ENCODE measurements at places on chromosomes 6 and 20.
A peak's percentile ranks its signal among the peaks of the same experiment; 100 is the strongest.

GRCh38 chr6:108164815-108165706, 761 bp upstream of the NR2E1 start:
- DNase-seq = no peak

DNA sequence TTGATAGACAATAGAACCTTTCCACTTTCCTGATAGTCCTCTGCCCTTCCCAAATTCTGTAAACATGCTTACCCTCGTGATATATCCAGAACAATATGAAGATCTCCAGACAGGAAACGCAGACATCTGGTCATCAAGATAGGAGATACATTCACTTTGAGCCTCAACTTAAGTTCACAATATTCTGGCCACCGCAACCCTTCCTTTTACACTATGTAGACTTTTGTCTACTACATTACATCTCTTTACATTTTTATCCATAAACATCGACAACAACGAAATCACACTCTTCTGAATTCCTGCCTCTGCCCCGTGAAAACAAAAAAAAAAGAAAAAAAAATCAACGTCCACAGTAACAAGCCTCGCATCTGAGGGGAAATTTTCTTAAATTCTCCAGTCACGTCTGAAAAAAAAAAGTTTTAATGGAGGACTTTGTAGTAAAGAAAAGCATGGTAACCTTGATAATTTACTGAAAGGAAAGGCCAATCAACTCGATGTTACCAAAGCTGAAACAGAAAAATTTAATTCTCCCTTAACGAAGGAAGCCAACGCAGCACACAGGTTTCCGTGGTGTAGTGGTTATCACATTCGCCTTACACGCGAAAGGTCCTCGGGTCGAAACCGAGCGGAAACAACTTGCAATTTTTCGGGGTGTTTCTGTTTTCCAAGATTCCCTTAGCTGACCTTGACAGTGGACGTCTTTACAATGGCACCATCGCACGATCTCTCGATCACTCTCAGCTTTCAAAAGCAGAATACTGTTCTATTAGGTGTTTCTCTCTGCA, 21.8 kb downstream of the POM121L2 start:
- peak; percentile 50 for DNase-seq

GRCh38 chr20:47927944-47928343, 142.7 kb upstream of the SULF2 start:
- no peak for DNase-seq

DNA sequence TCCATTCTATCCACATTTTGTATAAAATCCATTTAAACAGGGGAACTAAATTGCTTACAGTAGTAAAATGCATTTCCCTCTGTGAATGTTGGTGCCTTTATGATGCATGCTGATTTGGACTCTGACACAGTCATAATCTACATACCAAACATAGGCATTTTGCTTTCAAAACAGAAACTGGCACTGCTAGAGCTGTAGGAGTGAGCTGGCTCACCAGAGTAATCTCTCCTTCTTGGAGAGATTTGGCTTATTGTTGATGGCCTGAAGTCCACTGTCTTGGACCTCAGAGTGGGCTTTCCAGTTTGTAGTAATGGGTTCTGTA, 363.2 kb upstream of the FLRT3 start:
- DNase-seq = no peak

DNA sequence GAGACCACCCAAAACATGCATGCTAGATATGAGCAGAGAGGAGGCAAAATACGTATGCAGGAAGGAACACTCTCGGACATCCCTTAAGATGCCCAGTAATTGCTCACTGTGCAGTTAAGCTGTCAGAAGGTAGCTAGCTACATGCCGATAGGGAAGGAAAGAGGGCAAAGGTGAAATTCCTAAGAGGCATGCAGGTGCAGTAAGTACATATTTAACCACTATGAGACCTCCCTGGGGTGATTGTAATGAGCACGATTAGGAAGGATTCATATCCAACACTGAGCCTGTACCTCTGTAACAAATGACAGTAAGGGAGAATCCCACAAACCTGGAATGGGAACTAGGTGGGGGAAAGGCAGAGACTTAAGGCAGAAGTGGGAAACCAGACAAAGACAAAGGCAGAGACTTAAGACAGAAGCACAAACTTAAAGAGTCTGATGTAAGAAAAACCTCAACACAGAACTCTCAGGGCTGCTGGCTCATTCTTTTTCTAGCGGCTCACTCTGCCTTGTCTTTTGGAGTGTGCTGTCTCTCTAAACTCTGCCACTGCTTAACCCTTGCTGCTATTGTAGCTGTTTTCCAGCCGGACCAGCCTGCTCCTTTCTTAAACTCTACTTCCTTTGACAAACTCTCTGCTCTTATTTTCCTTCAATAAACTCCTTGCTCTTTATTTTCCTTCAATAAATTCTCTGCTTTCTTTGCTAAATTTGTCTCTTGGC, 148.1 kb downstream of the UBE3D start:
- no peak for DNase-seq

- no peak for DNase-seq
Observed at GRCh38 chr6:24655215-24655614, 9.2 kb upstream of the KIAA0319 start.

DNA sequence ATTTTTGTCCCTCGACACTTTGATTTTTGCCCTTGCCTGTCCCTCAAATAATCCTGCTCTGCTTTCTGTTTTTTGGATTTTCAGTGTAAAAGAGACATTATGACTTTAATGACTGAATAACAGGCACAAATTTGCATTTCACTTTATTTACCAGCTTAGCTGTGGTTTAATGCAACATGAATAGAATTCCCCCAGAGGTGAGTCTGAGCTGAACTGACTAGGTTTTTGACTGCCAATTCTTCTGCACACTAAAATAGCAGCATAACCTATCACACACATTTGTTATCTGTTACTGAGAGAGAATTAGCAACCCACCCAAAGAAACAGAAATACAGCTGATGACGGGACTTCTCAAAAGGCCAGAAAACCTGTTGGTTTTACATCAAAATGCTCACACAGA, 3.9 kb upstream of the RBM24 start:
- no peak for DNase-seq

GRCh38 chr20:51760905-51761546, 7.2 kb downstream of the ATP9A start:
- peak; percentile 69 for DNase-seq

- DNase-seq = peak; percentile 88
Observed at GRCh38 chr20:36167902-36168503, 13.5 kb downstream of the EPB41L1 start.

- DNase-seq = no peak
Observed at GRCh38 chr6:40328386-40328985, 258.7 kb downstream of the LRFN2 start.

DNA sequence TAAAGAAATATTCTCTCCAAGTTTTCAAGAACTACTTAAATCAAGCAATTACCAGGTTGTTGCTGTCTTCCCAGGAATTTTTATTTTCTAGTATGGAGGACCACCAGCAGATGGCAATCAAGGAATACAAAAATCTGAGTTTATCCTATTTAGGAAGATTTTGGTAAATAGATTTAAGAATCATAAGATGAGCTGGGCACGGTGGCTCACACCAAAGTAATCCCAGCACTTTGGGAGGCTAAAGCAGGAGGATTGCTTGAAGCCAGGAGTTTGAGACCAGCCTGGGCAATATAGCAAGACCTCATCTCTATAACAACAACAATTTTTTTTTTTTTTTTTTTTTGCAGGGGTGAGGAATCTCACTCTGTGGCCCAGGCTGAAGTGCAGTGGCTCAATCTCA, 19.3 kb upstream of the SEC63 start:
- peak; percentile 47 for DNase-seq

DNA sequence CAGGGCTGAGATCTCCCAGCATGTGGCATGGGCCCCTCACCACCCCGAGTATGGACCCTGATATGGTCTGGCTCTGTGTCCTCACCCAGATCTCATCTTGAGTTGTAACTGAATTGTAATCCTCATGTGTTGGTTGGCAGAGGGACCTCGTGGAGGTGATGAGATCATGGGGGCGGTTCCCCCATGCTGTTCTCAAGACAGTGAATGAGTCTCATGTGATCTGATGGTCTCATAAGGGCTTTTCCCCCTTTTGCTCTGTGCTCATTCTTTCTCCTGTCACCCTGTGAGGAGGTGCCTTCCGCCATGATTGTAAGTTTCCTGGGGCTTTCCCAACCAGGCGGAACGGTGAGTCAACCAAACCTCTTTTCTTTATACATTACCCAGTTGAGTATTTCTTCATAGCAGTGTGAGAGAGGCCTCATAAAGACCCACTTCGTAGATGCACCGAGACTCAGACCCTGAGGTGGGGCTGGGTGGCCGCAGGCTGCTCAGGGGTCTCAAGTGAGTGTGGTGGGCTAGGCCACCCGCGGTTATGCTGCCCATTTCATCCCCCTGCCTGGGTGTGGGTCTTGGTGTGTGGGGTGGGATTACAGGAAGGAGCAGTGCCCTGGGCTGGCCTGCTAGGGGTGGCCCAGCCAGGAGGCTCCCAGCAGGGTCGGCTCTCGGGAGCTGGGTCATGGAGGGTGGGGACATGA, 26.2 kb upstream of the GATA5 start:
- DNase-seq = peak; percentile 17

DNA sequence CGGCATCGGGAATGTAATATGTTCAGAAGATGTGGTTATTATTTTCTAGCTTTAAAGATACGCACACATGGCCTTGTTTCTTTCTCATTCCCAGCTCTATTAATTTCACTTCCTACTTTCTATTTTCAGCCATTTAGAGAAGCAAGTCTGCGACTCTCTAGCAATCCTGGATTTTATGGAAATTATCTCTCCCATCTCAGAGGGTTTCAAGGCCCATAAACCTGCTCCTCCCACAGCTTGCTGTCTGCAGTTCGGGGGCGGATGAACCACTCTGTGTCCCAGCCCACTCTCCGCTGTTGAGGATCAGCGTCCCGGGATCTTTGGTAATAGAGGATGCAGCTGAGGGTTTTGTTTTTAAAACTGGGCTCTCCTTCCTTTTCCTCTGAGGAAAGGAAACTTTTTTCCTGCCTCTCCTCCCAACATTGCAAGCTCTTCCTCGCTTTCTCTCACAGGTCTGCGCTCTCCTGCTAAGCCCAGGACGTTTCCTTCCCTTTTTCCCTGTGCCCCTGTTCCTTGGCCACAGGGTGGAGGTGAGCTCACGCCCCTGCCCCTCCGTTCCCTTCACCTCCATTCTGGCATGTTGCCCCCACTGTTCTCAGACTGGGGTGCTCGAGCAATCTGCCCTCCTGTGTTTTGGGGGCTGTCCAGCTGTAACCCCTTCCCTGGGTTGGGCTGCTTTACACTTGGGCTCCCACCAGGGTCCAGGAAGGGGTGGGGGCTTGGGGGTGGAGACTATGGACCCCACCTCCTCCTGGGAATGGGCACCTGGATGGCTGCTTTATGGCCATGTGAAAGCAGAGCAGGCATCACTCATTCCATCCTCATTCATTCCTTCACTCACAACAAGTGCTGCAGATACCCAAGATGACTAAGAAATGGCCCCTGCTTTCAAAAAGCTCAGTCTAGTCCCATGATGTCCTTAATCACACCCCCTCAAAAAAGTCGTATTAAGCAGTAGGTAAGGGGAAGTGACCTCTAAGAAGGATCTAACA, 54.9 kb downstream of the ZBTB9 start:
- DNase-seq = no peak

GRCh38 chr6:144481527-144481926, 196.4 kb downstream of the UTRN start:
- DNase-seq = no peak

DNA sequence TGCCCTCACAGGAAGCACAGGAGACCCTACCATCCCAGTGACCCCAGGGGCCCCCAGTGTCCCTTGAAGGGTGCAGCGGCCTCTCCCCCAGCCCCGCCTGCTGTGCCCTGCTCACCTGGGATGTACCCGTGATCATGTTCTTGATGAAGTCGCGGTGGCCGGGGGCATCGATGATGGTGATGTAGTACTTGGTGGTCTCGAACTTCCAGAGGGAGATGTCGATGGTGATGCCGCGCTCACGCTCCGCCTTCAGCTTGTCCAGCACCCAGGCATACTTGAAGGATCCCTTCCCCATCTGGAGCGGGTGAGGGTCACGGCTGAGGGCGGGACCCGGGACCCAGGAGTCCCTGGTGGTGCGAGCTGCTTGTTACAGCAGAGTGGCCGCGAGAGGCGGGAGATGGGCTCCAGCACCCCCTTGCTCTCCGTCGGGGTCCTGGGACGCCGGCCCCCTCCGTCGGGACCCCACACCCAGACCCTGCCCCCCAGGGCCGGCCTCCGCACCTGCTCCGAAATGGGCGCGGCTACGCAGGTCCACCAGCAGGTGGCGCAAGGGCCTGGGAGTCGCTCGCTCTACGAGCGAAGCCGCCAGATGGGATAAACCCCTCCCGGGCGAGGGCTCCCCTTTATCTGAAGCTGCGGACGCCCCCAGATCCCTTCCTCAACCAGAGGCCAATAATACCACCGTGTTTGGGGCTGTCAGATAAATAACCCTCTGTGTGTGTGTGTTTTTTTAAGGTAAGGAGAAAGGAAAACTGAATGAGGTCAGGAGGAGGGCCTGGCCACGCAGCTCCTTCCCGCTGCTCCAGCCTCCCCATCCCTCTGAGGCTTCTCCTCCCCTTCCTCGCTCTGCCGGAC, 2.9 kb downstream of the EEF1A2 start:
- peak; percentile 40 for DNase-seq

DNA sequence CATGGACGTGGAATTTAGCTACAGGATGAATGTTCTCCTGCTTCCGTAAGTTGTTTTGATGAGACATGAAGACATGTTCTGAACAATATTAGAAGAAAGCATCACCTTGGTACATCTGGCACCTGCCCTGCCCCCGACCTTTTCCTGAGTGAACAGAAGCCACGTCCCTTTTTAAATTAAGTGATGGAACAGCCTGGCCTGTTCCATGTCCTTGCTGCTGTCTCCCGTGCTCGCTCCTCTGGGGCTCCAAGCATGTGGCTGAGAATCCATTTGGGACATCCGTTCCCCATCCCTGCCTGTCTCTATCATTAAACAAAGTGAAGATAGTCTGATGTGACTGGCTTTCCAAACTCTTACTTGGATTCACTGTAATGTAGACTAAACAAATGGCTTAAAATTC, 36.4 kb downstream of the ERMARD start:
- DNase-seq = no peak

DNA sequence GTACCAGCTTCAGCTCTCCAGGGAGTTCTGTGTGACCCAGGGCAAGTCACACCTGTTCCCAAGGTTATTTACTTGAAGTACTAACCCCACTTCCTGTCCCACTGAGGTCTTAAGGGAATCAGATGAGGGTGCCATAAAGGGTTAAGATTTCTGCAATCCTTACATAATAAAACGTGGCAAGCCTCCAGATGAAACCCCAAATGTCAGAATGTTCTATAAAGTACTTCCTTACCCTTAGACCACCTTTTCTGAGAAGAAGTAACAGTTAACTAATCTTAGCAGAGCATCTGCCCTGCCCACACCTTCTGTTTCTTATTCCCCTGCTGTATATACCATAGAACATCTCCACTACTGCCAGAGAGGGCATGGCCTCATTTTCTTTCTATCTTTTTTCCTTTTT, 6.0 kb upstream of the AVP start:
- no peak for DNase-seq

DNA sequence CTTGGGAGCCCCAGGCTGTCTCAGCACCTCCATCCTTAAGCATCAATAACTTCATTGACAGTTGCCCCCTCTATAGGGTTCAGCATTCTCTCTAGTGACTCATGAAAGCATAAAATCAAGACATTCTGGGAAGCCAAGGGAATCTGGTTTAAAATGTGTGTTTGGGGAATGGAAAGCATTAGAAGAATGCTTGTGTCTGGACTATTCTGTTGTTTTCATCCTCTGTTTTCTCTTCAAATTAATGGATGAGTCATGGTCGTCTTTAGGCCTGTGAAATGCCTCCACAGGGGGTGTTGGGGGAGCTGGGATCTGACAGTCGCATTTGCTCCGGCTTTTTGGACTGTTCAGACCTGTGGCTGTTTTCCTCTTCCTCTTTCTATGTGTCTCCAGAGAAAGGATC, 279.7 kb downstream of the CDC5L start:
- DNase-seq = peak; percentile 89

- DNase-seq = no peak
Observed at GRCh38 chr6:108726726-108727339, 121.4 kb upstream of the ARMC2 start.
